ENCODE measurements at places on chromosomes 5 and 9.

DNA sequence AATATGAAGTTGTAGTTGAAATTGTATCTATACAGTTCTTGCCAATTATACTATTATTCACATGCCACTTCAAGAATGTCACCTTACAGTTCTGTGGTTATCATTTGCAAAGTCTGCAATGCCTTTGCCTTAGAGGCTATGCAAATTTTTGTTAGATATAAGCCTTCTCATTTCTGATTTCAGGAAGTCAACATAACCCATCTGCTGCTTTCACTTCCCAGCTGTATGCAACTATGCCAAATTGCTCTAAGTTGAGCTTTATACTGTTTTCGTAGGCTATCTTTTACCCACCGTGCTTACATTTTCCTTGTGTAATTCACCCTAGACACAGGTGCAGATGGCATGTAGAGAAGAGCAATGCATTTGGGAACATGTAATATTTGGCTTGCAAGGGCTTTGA, 1083.0 kb downstream of the CDH9 start:
- no peak for DNase-seq

GRCh38 chr9:73194284-73194683, 42.6 kb downstream of the ANXA1 start:
- no peak for DNase-seq

DNA sequence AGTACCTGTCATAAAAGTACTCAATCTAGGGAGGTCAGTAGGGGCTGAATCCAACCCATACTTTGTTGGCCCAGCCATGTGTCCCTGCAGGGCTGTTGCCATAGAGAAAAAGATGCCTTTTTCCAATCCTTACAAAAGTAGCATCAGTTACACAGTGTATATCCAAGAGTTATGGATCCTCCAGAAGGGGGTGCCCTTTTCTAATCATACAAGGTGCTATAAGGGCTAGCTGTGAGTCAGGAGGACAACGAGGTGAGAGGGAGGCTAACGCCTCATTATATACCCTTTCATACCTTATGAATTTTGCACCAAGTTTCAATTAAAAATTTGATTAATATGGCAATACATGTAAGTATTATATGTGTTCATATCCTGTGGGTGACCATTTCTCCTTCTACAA, 4.8 kb downstream of the KIAA0825 start:
- DNase-seq: peak; percentile 22

DNA sequence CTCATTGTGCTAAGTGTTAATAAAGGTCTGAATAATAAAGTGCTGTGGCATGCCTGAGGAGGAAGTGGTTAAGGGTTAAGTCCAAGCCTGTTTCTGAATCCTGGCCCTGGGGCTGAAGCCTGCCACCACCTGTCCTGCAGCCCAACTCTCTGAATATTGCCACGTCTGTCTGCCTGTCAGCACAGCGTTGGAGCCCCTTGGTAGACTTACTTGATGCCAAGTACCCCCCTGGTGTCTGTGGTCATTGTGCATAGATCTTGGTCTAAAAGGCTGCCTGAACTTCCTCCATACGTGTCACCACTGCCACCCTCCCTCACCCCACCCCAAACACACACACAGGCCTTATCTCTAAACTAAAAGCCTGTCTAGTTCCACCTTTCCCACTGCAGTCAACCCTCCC, 35.4 kb upstream of the SLC2A8 start:
- DNase-seq: peak; percentile 37

GRCh38 chr5:118450554-118451332, 537.6 kb downstream of the DTWD2 start:
- DNase-seq: no peak

Measured in AML-193 (cell line).